ENCODE measurements at places on chromosomes 11 and 22.
A peak's percentile ranks its signal among the peaks of the same experiment; 100 is the strongest.

GRCh38 chr11:129814244-129815014, 1.2 kb upstream of the TMEM45B start:
- no peak for DNase-seq

GRCh38 chr11:5258543-5259262, 4.1 kb upstream of the HBG2 start:
- DNase-seq, result peak; percentile 38

DNA sequence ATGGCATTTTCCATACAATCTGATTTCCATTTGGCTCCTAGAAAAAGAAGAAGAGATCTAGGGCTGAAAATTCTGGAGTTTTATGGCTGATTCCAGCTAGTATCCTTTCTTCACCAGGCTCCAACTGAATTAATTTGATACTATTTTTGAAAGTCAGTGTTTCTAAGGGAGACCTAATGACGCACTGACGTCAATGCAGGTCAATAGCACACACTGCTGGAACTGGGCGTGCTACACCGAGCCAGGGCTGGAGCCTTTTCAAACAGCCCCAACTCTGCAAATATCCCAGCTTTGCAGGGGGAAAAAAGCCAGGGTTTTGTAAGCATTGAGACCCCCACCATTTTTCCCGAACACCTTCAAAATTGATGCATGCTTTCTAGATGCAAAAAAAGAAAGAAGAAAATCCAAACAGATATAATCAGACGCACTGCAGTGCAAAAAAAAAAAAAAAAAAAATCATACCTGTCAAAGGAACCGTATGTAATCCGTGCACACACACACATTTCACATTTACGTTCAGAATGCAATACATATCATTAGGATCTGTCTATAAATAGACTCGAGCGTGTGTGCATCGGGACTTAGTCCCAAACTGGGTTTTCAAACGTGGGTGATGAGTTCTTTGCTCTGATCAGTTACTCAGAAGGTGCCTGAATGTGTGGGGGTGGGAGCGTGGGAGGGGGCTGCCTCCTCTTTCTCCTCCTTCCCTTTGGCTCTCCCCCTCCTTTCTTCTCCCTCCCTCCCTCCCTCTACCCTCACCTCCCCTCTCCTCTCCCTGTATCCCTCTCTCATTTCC, 124.5 kb upstream of the HSD17B12 start:
- peak; percentile 17 for DNase-seq

DNA sequence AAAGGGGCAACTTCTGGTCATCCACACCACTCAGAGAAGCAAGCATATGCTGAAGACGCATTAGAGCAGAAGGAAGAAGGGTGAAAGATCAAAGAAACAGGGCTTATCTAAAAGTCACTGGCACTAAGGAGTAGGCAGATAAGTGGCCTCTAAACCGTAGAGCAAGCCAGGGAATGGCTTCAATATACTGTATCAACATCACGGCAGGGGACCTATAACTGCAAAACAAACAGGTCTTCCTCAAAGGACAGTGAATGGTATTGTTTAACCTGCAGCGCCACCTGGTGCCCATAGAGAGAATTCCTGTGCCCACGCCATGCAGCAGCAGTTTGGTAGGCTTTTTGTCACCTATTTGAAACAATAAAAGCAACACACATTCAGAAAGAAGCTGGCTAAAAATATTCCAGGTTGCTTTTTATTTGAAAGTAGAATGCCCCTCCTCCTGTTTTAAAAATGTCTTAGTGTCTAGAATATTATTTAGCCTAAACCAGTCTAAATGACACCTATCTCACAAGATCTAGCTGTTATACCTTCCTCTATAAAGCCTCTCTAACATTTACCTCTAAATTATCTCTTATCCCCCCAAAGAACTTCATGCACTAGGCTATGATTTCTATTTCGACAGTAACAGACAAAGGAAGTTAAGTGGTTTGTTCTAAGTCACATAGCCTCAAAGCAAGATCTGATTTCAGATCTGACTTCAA, 21.8 kb downstream of the SNX19 start:
- peak; percentile 64 for DNase-seq

- DNase-seq, result peak; percentile 9
Observed at GRCh38 chr22:30694171-30694639, 469 bp upstream of the OSBP2 start.

GRCh38 chr22:12601870-12602779, 2925.9 kb upstream of the OR11H1 start:
- DNase-seq, result no peak
